Stimulated activated CD8-positive, alpha-beta memory T cell treated with anti-CD3 and anti-CD28 coated beads, Interleukin-4, amount 100 ng/mL, for 48 hours (primary cell): ENCODE measurements at places on chromosomes 2 and 18.

DNA sequence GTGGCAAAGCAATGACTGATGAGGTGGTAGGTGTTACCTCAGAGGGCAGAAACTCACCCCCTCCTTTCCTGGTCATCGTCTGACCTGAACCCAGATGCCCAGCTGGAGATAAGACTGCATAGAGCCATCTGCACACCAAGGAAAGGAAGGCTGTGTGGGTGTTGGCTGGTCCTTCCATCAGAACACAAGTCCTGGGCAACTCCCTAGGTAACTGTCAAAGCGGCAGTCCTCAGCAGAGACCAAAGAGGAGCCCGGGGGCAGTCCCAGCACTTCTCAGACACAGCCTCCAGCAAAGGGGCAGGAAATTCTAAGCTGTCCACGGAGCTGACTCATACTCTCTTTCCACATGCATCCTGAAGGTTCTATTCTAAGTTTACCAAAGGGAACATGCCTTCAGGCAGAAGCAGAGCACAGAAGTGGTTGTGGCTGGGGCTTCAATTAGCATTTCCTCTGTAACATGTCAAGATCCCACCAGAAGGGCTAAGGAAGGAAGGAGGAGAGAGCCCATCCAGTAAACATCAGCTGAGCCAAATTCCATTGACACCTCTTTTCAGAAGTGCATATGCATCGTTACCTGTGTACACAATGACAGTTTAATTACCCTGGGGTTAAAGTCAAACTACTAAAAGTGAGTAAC, 54.7 kb downstream of the SPRED2 start:
- DNase-seq = peak; percentile 38

DNA sequence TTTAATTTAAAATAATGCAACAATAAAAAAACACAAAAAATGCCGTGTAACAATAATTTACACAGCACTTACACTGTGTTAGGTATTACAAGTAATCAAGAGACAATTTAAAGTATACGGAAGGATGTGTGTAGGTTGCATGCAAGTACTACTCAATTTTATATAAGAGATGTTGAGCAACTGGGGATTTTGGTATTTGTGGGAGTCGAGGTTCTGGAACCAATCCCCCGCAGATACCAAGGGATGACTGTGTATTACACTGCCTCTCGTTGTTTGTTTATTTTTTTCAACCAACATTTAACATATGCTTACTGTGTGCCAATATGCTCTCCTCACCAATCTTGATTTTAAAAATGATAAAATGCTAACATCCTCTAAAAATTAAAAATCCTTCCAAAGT, 24.8 kb downstream of the MAP3K2 start:
- no peak for DNase-seq

- DNase-seq = no peak
Observed at GRCh38 chr2:19465978-19466377, 107.6 kb upstream of the OSR1 start.

- no peak for DNase-seq
Observed at GRCh38 chr2:113842919-113843736, 46.8 kb upstream of the ACTR3 start.

- DNase-seq = no peak
Observed at GRCh38 chr2:212294816-212295215, 243.8 kb downstream of the ERBB4 start.

GRCh38 chr18:32271672-32272208, 81.9 kb downstream of the MEP1B start:
- peak; percentile 30 for DNase-seq

DNA sequence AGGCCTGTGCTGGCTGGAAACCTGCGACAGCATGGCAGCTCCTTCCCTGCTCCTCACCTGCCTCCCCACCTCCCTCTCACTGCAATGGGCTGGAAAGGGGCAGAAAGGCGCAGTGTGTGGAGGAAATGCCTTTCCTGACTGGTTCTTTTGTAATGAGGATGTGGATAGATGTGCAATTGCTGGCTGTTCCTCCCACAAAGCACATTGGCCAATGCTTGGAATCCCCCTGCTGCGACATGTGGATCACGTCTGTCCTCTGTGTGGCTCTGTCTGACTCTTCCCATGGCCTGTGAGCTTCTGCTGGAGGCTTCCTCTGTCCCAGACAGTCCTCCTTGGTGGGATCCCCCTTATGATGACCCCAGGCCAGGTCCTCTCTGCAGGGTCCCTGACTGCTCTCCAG, 172.5 kb downstream of the NCK2 start:
- no peak for DNase-seq

DNA sequence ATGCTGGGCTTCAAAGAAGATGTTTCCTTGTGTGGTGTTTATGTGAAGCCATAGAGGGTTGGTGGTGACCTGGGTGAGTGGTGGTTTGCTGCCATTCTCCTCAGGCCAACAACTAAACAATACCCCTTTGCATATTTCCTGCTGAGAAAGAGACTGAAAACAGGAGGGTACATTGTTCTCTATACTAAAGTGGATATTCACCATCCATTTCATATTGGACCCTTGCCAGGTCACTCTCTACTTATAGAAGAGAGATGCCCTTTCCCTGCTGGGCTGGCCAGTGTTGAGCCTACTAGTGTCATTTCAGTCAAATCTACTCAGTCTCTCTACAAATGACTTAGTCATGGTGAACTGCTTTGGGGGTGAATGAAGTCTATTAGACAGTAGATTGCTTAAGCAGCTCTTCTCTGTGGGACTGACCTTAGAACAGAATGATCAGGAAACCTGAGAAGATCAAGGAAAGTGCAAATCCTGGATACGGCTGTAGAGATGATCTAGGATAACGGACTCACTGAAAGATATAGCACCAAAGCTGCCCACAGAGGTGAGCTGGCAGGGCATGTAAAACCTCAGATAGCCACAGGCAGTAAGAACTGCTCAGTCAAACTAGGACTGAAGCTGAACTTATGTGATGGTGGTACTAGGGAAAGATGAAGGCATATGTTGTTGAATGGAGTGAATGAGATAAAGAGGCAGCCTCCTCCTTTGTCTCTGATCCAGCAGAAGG, 154.9 kb downstream of the MYO3B start:
- DNase-seq = no peak

DNA sequence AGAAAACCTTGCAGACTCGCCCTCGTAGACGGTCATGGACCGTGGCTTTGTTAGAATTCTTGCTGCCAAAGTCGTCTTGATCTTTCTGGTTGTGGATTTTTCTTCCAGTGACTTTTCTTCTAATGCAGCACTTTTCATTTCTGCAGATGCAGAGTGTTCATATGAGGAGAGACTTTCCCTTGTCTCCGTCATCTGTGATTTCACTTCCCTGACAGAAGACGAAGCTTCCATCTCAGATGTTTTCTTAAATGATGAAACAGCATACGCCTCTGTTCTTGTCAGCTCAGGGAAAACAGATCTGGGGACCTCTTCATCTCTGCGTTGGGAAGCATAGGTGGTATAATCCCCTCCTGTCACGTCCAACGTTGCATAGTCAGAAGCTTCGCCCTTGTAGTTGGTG, 50.9 kb downstream of the PLEKHA3 start:
- DNase-seq = no peak
